Spleen (tissue), 13 donors: ENCODE measurements at places on chromosomes 2 and 18. TPM values are rescaled to one million over a fixed set of nuclear protein-coding genes. Genes with fewer than 3 reads are reported as not detected.

DNA sequence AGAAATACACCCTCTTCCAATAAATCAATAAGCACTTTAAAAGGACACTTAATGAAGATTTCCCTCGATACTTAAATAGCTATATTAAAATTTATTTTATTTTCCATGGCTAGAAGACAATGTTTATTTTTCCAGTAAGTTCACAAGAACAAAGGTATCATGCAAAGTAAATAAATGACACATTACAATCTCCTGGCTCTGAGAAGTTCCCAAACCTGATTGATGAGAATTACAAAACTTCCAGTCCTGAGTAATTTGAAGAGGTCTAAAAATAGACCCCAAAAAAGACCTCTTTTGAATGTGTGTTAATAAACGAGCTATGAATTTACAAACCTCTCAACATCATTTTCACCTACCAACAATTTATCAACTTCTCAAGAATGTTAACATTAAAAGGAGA lies 1.5 kb upstream of the PEX13 start:
- no peak for DNase-seq

GRCh38 chr2:75959724-75960471 lies 249.2 kb upstream of the GCFC2 start:
- no peak for DNase-seq

DNA sequence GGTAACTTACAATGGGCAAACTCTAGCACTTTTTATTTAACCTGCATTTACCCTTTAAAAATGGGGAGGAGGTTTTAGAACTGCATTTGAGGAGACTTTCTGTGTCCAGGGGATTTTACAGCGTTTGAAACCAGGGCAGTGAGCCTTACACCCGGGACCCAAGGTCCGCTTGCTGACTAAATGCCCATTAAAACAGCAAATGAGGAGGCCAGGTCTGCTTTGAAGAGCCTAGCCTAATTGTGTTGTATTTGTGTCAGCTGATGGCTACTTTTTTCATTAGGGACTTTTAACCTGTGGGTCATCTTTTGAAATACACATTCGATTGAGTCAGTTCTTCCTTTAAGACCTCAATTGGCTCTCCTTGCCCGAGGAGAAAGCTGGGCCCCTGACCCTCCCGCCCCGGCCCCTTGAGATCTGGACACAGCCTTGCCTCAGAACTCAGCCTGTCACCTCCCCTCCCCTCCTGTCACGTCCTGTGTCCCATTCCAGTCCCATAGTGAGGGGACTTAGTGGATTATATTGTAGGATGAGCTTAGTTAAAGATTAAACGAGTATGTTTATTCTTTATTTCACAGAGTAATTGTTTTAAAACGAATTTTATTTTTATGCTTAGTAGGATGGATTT lies 69.0 kb downstream of the KLHL29 start:
- DNase-seq, result no peak

DNA sequence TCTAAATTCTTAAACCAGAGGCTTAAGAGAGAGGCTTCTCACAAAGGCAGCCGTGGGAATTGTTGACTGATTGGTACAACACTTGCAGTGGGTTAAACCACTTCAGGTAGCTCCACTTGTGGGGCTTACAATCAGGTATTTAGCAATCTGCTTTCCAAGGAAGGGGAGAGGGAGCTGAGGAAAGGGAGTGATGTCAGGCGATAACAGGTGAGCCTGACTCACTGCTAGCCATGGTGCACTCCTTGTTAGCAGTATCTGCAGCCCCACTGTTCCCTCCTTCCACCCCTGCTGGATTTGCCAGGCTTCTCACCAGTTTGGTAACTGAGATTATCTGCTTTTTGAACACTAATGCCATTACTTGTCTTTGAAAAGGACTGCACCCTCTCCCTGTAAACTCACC lies 1056.7 kb upstream of the FANCL start:
- no peak for DNase-seq

Gene CPLX4
- not detected for total RNA-seq

Gene CD8B2
- not detected for total RNA-seq

DNA sequence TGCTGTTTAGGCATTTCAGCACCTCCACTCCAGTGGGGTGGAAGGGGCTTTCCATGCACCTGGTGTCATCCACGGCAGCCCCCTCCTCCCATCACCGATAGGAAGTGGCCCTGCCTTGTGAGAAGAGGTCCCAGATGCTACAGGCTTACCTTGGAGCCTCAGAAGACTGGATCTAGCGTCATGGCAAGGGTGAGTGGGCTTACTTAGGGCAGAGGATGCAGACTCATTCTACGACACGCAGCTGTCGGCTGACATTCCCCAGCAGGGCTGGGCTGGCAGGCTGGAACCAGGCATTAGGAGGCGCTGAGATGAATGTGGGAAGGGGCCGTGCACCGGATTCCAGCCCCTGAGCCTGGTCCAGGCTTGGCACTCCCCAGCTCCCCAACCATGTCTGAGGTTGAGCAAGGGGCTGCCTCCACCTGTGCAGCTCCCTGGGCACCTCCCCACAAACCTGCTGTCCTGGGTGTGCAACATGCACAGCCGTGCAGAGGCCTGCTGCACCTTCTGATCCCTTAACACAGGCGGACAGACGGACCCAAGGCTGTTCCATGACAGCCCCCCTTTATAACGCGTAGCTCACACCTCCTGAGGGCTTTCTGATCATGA lies 1.7 kb upstream of the PRLH start:
- peak; percentile 43 for DNase-seq

Gene C2orf92
- 19.3 TPM for total RNA-seq

DNA sequence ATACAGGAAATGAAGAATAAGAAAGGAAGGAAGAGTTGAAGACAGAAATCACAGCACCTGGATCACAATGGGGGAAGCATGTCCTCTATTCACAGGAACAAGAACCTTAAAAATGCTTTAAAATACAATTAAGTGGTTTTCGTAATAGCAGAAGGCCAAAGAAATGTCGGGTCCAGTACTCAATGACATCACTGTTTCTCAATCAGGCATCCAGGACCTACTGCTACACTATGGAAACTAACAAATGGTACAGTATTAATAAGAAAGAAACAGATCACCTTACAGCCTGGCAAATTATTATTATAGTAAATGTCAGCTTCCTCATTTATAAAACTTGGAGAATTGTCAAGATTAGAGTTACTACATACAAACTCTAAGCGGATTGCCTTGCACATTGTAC lies 15.8 kb downstream of the HNRNPLL start:
- DNase-seq, result no peak

- no peak for DNase-seq
These were observed 233.9 kb upstream of the CNTNAP5 start for GRCh38 chr2:123791207-123791606.

- no peak for DNase-seq
These were observed 298.2 kb downstream of the TCF4 start for GRCh38 chr18:55289775-55290174.

DNA sequence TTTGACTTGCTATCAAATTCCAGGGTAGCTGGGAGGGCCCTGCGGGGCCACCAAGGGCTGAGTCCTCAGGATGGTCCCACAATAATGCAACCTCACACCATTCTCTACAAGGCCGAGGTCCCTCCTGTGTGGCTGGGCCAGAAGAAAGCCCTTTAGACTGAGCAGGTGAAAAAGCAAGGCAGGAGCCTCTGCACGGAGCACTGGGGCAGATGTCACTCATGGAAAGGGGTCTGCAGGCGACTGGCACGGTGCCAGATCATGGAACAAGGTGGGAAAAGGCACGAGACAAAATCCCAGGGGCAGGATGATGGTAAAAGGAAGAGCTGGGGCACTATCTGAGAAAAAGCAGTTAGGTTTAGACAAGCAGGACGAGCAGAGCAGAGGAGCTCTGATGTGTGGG lies 16.1 kb downstream of the HJURP start:
- peak; percentile 20 for DNase-seq

GRCh38 chr18:49658823-49659404 lies 97.1 kb downstream of the LIPG start:
- DNase-seq, result peak; percentile 20

DNA sequence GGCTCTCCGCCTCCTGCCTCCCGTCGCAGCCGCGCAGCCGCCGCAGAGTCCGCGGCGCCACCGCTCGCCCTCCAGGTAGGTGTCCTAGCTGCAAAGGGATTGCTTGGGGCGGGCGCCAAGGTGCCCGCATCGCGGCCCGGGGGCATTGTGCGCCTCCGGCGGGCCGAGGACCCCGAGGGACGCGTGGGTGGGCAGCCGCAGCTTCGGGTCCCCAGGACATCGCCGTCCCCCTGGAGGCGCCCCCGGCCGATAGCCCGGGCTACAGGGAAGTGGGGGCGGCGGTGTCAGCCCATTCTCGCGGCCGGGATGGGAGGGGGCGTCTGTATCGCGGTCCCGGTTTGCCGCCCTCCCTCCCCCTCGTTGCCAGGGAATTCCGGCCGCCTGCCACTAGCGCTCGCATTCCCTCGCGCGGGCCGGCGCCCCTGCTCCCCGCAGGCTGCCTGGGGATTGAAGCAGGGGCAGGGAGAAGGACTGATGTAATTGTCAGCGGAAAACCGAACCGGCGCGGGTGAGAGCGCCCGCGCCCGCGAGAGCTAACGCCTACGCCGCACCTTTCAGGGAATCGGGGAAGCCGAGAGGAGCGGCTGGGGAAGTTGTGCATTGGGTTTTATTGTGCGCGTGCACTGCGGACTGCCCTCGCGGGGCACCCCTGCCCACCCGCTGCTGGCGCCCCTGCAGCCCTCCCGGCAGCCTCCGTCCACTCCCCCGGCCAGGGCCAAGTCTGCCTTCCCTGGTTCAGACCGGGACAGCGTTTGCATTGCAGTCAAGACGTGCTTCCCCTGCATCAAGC lies 483 bp downstream of the OSBPL6 start:
- peak; percentile 80 for DNase-seq

GRCh38 chr2:96860065-96861029 lies 2.5 kb upstream of the ANKRD39 start:
- DNase-seq, result peak; percentile 80

GRCh38 chr2:86562485-86562921 lies 740 bp downstream of the CHMP3 start:
- no peak for DNase-seq

- DNase-seq, result no peak
These were observed 63.8 kb downstream of the RTP5 start for GRCh38 chr2:241933179-241933911.
